ENCODE measurements at places on chromosomes 7 and 10.
A peak's percentile ranks its signal among the peaks of the same experiment; 100 is the strongest.

GRCh38 chr10:20885678-20886077 lies 11.4 kb downstream of the NEBL start:
- DNase-seq = no peak

GRCh38 chr10:12243864-12244620 lies 48.1 kb downstream of the CDC123 start:
- DNase-seq = no peak

DNA sequence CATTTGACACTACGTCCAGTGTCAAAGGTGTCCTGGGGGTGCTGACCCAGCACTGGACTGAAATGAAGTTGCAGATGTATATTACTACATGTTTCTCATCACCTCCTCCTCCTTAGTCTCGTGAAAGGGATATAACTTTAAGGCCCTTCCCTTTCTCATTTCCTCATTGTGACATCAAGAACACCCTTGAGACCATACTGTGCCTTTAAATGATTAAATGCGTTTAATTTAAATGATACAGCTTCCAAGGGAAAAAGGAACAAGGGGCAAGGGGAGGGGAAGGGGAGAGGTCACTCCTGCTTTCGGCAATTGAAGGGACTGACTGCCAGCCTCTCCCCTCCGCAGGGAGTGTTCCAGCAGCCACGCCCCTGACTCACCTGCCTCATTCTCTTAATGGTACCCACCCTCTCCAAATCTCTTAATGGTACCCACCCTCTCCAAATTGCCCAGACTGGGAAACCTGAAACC lies 80.5 kb upstream of the KMT2E start:
- no peak for DNase-seq

GRCh38 chr10:72850861-72851260 lies 42.7 kb upstream of the OIT3 start:
- DNase-seq = no peak

GRCh38 chr7:51029701-51030191 lies 247.1 kb upstream of the GRB10 start:
- DNase-seq = peak; percentile 74

DNA sequence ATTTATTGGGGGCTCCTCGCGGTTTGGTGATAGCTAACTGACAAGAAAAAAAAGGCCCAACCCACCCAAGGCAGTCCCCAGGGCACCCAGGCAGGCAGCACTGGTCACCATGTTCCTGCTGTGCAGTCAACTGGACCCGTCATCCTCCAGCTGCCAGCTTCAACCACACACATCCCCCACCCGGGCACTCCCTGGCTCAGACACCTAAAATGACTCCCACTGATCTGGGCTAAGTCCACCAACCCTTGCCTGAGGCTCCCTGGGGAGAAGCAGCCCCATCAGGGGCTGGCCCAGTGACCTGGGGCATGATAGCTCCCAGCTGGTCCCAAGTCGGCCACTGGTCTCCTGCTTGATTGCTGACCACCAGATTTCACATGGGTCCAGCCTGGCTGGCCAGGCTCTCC lies 161.8 kb downstream of the NRF1 start:
- DNase-seq = no peak

GRCh38 chr7:121885166-121885920 lies 12.4 kb downstream of the PTPRZ1 start:
- DNase-seq = no peak

DNA sequence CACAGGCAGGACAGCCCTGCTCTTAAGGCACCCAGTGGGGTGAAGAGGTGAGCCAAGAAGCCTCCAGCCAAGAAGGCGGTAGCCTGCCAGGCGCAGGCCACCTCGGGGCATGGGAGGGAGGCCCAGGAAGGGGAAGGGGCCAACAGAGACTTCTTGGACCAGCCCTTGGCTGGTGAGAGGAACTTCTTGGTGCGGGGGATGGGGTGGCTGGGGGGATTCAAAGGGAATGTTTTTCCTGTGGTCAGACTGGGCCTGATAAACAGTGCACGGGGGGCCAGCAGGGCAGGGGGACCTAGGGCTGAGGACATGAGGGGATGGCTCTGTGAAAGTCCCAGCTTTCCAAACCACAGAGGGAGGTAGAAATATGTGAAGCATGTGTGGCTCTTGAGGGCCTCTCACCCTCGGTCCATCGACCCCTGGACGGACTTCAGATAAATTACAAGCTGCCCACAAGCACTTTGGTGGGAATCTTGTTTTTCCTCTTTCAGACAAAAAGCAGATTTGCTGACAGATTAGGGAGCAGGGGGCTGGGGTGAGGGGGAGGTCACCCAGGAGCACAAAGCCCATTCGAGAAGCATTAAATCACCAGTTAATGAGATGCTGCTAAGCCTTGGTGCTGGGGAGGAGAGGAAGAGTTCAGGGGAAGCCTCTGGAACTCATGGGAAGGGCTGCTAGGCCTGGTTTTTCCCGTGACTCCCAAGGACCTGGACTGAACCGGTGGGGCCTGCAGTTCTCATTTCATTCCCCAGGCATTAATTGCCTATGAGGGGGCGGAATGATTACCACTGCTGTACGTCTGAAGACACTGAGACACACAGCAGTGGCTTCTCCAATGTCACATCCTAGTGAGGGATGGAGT lies 11.3 kb downstream of the CRYGN start:
- no peak for DNase-seq

DNA sequence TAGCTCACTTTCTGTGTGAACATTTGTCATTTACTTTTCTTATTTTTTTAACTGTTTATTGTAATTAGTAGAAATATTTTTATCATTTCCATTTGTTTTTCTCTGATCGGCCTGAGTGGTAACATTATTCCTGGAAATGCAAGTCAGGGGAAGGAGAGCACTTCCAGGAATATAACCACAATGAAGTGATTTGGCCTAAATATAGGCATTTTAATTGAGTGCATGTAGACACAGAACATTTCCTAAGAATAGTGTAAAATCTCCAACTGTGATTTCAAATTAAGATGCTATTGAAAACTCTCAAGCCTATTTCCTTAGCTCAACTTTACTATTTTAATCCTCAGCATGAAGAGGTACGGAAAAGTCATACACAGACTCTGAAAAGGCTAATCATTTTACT lies 86.5 kb upstream of the SKAP2 start:
- DNase-seq = no peak

- no peak for DNase-seq
Measured at GRCh38 chr10:109427411-109427810, 495.9 kb downstream of the XPNPEP1 start.

DNA sequence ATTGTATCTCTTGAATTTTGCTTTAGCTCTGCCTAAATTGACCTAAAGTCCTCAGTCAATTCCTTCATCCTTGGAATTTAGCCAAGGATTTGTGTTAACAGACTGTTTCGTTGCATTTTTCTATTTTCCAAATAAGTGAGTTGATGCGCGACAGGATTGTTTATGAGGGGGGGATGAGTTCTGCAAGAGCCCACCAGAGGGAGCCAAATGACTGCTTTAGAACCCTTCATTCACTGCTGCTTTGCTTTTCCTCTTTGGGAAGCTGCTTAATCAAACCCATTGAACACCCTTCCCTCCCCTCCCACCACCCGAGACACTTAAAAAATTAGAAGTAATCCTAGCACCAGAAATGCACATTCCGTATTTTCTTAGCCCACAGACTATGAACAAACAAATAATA lies 33.7 kb upstream of the PTF1A start:
- peak; percentile 30 for DNase-seq

GRCh38 chr7:76252021-76252420 lies 50.3 kb downstream of the SRRM3 start:
- no peak for DNase-seq

- no peak for DNase-seq
Measured at GRCh38 chr7:152132812-152133211, 107.3 kb downstream of the GALNT11 start.

DNA sequence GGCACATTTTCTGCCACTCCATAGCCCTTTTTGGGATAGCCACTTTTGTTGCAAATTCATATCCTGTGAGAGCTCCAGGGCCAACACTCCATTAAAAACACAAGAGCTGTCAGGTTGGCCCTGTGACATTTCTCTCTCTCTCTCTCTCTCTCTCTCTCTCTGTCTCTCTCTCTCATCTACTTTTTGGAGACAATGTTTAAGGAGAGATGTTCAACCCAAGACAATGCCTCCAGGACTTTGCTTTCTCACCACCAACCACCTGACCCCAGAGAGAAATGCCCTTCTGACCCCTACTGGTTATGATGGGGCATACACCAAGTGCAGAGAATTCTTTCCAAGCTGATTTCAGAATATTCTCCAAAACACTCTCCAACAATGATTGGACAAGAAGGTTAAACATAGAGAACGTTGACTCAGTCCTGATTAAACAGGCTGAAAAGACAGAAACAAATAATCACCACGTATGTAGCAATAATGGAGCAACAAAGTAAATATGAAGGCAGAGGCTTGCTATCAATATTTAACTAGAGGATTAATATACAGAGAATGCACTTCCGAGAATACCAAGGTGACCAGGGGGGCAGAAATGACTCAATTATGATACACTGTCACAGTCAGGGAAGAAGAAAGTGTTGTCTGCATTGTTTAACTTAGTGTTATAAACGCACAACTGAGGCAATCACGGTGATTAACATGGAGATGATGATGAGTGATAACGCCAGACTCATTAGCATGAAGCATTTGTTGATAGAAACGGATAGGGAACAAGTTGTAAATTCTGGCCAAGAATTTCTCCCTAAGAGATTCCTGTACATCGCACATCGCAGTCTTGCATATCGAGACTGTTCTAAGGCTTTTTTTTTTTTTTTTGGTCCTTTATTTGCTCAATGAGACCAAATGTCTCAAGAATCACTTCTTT lies 178.5 kb downstream of the NRP1 start:
- DNase-seq = peak; percentile 59

DNA sequence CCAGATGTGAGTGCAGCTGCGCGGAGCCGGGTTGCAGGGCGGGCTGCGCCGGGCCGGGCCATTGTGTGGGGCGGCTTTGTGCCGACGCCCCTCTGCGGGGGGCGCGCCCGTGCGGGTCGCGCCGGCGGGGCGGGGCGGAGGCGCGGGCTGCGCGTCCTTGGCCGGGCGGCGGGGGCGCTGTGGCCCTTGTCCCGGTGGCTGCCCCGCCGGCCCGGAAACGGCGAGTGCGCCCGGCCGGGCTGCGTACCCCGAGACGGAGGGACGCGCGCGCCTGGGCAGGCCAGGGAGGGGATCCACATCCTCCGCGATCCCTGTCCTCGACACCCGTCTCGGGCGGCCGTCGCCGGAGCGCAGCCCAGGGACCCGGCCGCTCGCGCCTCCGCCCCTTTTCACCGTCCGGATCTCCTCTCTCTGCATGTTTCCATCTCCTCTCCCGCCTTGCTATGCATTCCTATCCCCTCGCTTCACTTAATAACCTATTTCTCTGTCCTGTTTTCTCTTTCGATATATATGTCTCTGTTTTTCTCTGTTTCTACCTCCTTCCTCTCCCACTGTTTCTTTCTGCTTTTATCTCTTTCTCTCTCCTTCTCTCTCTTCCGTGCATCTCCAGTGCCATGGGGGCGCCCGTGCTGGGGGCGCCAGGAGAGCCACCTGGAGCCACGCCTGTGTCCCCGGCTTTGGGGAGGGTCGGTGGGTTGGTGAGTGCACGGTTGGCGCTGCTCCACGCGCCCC lies 765 bp downstream of the PFKFB3 start:
- DNase-seq = no peak

GRCh38 chr10:90960355-90960814 lies 39.5 kb upstream of the ANKRD1 start:
- DNase-seq = peak; percentile 32

DNA sequence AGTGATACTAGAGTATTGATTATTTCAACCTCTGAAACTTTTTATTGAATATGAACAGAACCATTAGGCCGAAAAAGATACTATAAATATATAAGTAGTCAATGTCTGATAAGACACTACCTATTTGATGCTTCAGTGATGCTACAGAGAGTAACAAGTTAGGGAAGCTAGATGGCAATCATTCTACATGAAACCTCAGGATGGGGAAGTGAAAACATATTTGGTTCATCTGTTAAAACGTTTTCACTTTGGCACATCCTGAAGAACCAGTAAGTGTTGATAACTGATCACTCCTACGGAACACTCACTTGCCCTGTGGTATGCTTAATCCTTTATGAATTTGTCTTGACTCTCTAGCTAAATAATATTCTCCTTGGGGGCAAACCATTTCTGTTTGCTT lies 1064.9 kb downstream of the NXPH1 start:
- no peak for DNase-seq

GRCh38 chr7:117086788-117087187 lies 133.5 kb downstream of the ST7 start:
- no peak for DNase-seq

- DNase-seq = no peak
Measured at GRCh38 chr7:22250390-22250789, 106.6 kb downstream of the RAPGEF5 start.

GRCh38 chr10:9709849-9710248 lies 1307.8 kb upstream of the CELF2 start:
- DNase-seq = no peak

GRCh38 chr10:109852475-109853037 lies 70.8 kb downstream of the XPNPEP1 start:
- peak; percentile 15 for DNase-seq

All from AG04450 (cell line).